ENCODE measurements at places on chromosomes 13 and 19.

DNA sequence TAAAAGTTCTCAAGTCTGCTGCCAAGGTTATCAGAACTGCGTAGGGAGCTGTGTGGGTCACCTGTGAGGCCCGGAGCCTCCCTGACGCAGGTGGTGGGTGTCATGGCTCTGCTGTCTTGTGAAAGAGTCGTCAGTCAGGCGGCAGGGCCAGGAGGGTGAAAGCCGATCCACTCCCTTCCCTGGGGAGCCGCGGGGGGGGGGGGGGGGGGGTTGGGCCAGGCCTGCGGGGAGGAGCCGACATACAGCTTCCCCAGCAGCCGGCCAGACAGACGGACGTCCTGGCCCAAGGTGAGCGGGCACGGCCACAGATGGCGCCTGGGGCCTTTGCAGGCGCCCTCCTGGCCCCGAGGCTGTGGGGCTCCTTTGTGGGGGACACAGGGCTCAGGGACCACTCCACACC, 12.4 kb downstream of the SBNO2 start:
- no peak for DNase-seq

GRCh38 chr19:35766571-35767104, 8.7 kb downstream of the PROSER3 start:
- no peak for DNase-seq

- DNase-seq, result no peak
These were observed 108.5 kb upstream of the TDRD3 start for GRCh38 chr13:60288569-60288968.

DNA sequence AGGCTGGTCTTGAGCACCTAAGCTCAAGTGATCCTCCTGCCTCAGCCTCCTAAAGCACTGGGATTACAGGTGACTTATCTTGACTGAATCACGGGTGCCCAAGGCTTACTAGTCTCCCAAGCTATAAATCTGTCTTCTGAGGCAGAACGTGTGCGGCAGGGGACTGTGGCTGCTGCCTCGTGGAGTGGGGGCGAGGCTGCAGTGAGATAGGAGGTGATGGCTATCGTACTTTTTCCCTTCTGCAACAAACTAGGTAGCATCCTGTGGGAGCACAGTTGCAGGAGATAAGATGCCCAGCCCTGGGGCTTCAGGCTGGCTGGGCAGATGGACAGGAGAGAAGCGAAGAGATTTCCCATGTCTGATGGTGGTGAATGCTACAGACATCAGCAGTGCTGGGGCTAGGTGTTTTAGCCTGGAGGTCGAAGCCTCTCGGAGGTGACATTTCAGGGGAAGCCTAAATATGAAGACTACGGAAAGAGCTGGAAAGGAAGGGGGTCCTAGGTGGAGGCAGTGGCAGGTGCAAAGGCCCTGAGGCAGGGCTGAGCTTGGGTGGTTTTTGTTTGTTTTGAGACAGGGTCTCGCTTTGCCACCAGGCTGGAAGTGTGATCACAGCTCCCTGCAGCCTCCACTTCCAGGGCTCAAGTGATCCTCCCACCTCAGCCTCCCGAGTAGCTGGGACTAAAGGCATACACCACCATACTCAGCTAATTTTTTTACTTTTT, 7.4 kb downstream of the B3GNT3 start:
- DNase-seq, result no peak

- DNase-seq, result peak; percentile 4
These were observed 564 bp downstream of the SPART start for GRCh38 chr13:36345438-36346221.

GRCh38 chr19:46713781-46714443, 3.0 kb downstream of the PRKD2 start:
- peak; percentile 50 for DNase-seq

- no peak for DNase-seq
These were observed 42.0 kb downstream of the SLC15A1 start for GRCh38 chr13:98710521-98710920.

DNA sequence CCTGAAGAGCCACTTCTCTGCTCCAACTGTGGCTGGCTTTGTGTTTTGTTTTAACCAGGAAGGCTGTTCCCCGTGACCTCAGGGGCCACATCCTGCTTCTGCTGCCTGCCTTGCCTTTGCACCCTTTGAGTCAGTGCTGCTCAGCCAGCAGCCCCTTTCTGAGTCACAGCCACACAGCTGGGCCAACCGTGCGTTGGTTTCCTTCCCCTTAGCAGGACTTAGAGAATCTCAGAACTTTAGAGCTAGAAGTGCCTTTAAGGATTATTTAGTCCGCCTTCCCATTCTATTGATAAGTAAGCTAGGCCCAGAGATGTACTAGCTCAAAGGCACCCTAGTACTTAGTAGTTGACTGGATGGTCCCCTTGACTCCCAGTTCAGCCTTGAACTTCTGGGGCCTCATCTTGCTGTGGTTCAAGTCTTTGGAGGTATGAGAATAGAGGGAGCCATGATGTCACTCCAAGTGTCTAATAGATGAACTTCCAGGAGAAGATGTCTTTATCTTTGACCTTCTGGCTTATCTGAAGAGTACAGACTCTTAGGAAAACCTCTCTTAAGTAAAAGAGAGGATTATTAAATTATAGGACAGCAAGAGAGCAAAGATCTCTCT, 8.0 kb downstream of the RGCC start:
- DNase-seq, result peak; percentile 78

- DNase-seq, result no peak
These were observed 25.1 kb downstream of the FPR3 start for GRCh38 chr19:51820011-51820410.

GRCh38 chr13:25085125-25085742, 10.7 kb upstream of the PABPC3 start:
- DNase-seq, result no peak

DNA sequence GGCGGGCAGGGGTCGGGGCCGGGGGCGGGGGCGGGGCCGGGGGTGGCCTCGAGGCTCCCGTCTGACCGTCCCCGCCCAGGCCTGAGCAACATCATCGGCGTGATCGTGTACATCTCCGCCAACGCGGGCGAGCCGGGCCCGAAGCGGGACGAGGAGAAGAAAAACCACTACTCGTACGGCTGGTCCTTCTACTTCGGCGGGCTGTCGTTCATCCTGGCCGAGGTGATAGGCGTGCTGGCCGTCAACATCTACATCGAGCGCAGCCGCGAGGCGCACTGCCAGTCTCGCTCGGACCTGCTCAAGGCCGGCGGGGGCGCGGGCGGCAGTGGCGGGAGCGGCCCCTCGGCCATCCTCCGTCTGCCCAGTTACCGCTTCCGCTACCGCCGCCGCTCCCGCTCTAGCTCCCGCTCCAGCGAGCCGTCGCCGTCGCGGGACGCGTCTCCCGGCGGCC, 9.4 kb upstream of the CACNG6 start:
- DNase-seq, result no peak

DNA sequence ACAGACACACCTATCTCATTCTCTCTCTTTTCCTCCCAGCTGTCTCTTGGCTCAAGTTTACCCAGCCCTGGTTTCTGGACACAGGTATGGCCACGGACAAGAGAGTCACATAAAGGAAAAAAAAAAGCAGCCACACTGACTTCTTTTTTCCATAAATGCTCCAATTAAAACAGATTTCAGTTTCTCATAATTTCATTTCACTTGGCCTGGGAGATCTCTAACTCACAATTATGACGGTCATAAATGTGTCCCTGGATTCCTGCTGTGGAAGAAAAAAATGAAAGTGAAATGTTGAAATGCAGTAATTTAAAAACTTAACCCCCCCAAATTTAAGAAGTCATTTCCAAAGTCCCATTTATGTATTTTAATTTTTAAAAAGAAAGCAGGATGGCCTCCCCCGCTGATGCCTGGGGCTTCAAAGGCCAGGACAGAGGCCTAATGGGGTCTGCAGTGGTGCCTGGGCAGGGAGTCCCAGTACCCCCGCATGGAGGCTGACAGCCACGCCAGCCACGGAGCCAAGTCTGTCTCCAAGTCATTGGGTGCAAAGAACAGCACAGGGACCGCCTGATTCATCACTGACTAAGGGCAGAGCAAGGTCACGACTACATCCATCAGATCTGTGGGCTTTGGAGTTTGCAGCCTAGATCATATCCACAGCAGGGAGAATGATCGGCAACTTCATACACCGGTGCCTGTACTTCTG, 79.7 kb downstream of the TSHZ3 start:
- DNase-seq, result no peak

DNA sequence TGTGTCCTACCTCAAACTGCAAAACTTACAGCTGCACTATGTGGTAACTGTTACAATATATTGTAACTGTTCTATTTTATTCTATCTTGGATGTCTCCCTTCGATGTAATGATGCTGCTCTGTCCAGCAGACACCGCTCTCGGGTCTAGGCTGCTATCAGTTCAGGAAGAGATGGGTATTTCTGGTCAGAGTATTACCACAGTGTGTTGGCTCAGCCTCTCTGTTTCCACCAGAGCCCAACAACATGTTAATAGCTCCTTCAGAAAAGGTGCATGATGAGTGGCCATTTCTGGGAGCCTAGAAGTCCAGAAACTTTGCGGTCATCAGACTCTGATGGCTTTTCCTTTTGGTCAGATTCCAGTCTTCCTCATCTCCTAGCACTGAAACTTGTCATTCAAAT, 35.9 kb upstream of the IGFL1 start:
- no peak for DNase-seq

DNA sequence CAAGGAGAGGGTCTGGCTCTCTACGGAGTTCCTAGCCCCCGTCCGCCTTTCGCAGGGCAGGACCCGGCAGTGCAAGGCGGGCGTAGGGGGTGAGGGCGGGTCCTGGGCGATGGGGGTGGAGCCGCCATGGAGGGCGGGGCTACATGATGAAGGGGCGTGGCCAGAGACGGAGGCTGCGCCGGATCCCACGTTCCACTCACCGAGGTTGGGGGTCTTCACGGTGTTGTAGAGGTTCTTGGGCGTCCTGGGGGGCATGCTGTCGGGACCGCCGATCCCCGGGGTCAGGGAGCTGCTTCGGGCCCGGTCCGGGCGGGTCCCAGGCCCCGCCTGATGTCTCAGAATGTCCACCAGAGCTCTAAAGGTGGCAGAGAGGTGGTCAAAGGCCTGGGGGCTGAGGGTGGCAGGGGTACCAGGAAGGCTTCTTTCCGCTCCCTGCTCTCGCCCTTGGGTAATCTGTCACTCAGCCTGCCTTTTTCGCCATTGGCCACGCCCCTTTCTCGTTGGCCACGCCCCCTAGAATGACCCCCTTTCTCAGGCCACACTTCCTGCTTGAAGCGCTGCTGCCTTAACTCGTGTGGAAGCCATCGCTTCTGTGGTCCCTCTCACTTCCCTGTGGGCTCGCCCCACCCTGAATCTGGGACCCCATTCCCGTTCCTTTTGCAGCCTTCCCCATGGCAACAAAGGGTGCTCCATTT, 2.5 kb downstream of the SHISA7 start:
- DNase-seq, result no peak

DNA sequence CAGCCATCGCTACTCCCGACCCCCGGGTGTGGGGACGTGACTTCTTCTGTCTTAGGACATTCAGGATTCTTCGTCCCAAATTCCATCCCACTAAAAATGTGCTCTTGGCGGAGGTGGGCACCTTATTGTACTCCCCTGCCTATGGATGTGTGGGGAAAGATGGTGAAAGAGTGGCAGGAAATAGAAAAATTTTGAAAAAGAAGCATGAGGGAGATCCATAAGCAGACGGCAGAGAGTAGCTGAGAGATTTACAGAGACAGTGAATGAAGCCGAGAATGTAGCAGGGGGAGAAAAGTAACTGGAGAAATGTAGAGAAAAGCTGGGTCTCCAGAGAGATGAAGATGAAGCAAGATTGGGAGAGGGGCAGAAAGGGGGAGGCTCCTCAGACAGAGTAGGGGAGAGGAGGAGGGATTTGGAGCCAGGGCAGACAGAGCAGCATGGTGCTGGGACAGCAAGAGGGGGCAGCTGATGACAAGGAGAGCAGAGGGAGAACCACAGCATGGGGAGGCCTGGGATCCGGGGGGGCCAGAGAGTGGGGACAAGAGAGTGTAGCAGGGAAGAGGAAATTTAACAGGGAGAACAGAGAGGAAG, 843 bp downstream of the ZNF610 start:
- DNase-seq, result no peak

DNA sequence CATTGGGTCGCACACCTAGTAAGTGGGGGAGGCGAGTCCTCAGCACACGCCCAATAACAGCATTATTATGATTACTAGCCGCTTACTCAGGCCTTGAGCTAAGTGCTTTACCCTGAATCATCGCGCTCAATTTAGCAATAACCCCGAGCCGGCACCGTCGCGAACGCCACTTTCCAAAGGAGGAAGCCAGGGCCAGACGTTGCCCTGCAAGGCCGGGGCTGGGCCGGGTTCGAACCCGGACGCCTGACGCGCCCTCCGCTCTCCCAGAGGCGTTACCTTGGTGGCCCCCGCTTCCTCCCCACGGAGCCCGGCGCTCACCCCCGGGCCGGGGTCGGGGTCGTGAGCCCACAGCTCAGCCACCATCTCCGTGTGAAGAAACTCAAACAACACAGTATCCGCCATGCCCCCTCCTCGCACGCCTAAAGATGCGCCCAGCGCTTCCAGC, at the start of gene TRAPPC6A:
Gene TRAPPC6A, minus strand, starts transcription at position 421 of the 445 bp plus-strand sequence. Its CDS starts 19 bp downstream, at position 402.
- no peak for DNase-seq

DNA sequence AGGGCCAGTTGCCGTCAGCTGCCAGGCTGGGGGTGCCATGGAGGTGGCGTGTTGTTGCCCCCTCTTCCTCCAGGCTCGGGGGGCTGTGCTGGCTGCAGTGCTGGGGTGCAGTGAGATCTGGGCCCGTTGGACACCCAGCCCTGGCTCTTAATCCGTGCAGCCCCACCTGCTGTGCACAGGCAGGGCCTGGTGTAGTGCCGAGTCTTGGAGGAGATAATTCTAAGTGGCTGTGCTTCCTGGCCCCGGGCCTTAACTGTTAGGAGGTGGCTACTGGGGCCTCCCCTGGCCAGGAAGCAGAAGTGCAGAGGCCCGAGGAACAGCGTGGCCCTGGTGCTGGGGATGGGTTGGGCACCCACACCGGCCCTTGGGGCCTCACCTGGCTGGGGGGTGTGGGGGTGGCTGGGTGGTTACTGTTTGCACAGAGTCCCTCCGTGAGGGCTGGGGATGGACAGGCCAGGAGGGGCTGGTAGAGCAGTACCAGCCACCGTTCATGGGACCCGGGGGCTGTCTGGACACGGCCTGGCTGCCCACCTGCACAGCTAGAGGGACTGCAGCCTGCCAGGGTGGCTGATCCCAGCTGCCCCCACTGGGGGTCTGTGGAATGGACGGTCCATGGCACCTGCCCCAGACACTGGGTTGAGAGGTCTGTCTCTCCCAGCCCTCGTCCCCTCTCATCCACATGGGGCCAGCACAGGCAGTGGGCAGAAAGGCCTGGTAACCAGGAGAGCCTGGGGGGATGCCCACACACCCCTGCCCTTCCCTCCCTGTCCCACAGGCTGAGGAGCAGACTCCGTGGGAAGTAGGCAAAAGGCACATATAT, 3.3 kb downstream of the GPX4 start:
- no peak for DNase-seq

DNA sequence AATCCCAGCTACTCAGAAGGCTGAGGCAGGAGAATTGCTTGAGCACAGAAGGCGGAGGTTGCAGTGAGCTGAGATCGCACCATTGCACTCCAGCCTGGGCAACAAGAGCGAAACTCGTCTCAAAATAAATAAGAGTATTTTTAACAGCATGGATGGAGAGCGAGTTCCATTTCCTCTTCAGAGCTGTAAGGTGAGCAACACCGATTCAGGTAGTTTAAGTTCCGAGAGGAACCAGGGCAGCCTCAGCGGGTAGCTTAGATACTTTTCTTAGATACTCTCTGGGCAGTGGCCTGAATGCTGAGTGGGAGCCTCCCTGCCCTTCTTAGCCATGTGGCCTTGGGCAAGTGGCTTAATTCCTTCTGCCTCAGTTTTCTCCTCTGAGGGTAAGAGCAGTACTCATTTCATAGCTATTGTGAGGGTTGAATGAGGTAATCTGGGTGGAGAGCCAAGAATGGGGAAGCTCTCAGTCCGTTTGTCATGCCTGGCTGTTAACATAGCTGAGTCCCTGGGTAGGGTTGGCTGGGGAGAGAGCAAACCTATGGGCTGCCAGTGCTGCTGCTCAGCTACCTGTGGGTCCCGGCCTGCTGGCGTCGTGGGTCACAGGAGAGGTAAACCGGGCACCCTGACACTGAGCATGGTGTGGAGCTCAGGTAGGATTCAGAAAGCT, 4.1 kb downstream of the ATP11A start:
- DNase-seq, result no peak

All from stimulated activated CD8-positive, alpha-beta memory T cell treated with anti-CD3 and anti-CD28 coated beads, Interleukin-4, amount 100 ng/mL, for 24 hours (primary cell).